Prostate gland (tissue), 2 donors: ENCODE measurements at places on chromosomes 11 and 22. TPM values are rescaled to one million over a fixed set of nuclear protein-coding genes. Genes with fewer than 3 reads are reported as not detected.

The DDTL gene
- 2.2 TPM for total RNA-seq

DNA sequence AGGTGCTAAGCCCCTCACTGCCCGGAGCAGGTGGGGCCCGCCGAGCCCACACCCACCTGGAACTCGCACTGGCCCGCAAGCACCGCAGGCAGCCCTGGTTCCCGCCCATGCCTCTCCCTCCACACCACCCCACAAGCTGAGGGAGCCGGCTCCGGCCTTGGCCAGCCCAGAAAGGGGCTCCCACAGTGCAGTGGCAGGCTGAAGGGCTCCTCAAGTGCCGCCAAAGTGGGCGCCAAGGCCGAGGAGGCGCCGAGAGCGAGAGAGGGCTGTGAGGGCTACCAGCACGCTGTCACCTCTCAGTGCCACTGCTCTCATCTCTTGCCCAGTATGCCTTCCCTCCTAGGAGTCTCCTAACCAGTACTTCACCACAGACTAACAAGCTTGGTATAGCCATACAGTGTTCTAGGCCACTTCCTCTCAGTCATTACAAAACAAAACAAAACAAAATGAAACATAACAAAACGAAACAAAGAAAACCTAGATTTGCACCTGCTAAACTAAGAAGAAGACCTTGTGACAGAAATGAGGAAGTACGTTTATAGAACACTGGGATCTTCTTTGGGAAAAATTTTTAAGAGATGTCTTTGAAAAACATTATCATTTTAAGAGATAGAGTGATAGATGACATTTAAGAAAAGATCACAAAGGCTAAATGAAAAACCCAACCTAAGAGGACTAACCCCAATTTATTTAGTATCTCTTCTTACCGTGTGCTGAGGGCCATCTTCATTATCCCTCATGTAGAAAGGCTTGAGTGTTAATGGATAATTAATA, 47.7 kb upstream of the GAB2 start:
- H3K27ac ChIP-seq: no peak overlapping the region
- no peaks in the 10 kb centered on the region for H3K36me3 ChIP-seq
- no peak overlapping the region for H3K4me3 ChIP-seq
- no peak for DNase-seq
- H3K27me3 ChIP-seq: no peaks in the 10 kb centered on the region

The NLRP14 gene
- total RNA-seq: 1.1 TPM

DNA sequence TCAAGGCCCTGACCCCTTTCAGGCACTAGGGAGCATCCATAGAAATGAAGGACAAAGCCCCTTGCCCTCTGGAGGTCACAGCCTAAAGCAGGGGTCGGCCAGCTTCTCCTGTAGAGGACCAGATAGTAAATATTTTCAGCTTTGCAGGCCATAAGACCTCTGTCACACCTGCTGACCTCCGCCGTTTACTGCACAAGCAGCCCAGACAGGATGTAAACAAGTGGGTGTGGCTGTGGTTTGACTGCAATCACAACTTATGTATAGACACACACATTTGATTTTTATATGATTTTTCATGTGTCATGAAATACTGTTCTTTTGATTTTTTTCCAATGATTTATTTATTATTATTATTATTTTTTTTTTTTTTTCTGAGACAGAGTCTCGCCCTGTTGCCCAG, 34.3 kb downstream of the KIAA1671 start:
- H3K36me3 ChIP-seq: no peaks in the 10 kb centered on the region
- no peaks in the 10 kb centered on the region for H3K27me3 ChIP-seq
- H3K27ac ChIP-seq: no peak overlapping the region

DNA sequence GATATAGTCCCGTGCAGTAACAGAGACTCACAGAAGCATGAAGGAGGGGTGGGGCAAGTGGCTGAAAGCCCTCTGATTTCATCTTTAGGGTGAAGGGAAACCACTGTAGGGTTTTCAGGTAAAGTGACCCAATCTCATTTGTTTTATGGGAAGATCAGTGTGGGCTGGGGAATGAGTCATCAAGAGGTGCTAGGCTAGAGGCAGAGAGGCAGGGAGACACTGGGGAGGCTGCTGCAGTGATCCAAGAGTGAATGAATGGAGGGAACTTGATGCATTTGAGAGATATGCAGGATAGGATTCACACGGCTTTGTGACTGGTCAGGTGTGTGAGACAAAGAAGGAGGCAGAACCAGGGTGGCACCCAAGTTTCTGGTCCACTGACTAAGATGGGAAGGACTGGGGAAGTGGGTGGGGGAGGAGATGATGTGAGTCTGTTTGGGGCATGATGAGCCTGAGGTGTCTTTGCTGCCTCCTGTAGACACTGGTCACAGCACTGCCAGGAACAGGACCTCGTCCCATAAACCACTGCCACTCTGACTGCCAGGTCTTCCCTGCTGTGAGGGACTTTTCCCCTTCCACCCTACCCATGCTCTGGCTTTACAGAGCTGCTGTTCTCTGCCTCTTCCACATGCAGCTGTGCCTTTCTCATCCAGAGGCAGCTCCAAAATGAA, 239.0 kb downstream of the TENM4 start:
- no peak overlapping the region for H3K27ac ChIP-seq
- H3K36me3 ChIP-seq: no peaks in the 10 kb centered on the region
- no peaks in the 10 kb centered on the region for H3K4me1 ChIP-seq
- no peak overlapping the region for H3K4me3 ChIP-seq

The RBFOX2 gene
- total RNA-seq: 79.4 TPM
